ENCODE measurements at places on chromosomes 3 and 15. TPM values are rescaled to one million over a fixed set of nuclear protein-coding genes. Genes with fewer than 3 reads are reported as not detected.

GRCh38 chr3:41688595-41689380 lies 273.1 kb downstream of the ULK4 start:
- DNase-seq = no peak

- no peak for DNase-seq
Measured at GRCh38 chr3:100526613-100527346, 34.4 kb downstream of the TMEM45A start.

DNA sequence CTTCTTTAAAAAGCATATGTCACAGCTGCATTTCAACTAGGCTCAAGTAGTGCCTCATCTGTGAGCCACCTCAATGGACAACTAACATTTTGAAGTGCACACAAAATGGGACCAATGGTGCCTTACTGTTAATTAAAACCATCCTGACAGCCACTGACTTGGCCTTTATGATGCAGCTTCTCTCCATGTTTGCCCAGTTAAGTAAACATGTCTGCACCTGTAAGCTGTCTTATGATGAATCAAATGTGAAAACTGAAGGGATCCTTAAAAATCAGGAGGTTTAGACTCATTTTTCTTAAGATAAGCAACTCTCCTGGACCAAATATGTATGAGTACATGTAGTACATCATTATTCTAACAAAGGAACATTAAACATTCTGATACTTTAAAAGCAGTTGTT lies 861.6 kb downstream of the ROBO1 start:
- no peak for DNase-seq

- no peak for DNase-seq
Measured at GRCh38 chr15:62519900-62520299, 354.8 kb upstream of the C2CD4B start.

GRCh38 chr3:69784954-69785514 lies 45.8 kb downstream of the MITF start:
- DNase-seq = no peak

DNA sequence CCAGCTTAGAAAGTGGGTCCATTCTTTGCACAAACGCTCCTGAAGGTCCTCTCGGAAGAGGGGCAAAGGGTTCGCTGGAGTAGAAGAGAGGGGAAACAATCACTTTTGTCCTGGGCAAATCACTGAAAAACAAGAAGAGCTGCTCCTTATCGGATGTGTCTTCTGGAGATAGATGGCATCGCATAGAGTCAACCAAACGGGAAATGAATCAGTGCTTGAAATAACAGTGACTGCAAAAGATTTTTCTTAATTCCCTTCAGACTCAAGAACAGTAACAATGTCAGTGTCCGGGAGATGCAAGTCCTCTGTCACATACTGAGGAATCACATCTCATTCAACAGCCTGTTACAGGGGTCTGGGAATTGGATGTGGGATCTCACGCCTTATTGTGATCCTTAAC lies 78.8 kb upstream of the PCSK6 start:
- DNase-seq = no peak

Gene AHSG
- 0.71 TPM for polyA plus RNA-seq
